Smooth muscle cell of bladder (primary cell): ENCODE measurements at places on chromosomes 3 and 15. TPM values are rescaled to one million over a fixed set of nuclear protein-coding genes. Genes with fewer than 3 reads are reported as not detected.

The CRBN gene
- total RNA-seq, result 47.4 and 58.1 TPM in 2 replicates

The B3GNT5 gene
- 1.00 and 2.0 TPM in 2 replicates for total RNA-seq

The SKOR1 gene
- total RNA-seq, result under 0.01 and 0.09 TPM in 2 replicates

The ZPLD1 gene
- 0.28 TPM in 2 replicates for total RNA-seq

The ANKUB1 gene
- not detected in 2 replicates for total RNA-seq

The PDE12 gene
- 7.4 and 14.1 TPM in 2 replicates for total RNA-seq

The GOLGA8H gene
- under 0.01 and 0.14 TPM in 2 replicates for total RNA-seq

The SMCO1 gene
- total RNA-seq, result not detected in 2 replicates

The TMEM40 gene
- total RNA-seq, result not detected in 2 replicates

The CIDEC gene
- 0.14 and 0.18 TPM in 2 replicates for total RNA-seq

The STOML1 gene
- total RNA-seq, result 11.1 and 12.5 TPM in 2 replicates

The TEX55 gene
- not detected in 2 replicates for total RNA-seq

The STRIT1 gene
- not detected in 2 replicates for total RNA-seq

The DUOX2 gene
- under 0.01 TPM in 1 of 2 replicates, not detected in the other for total RNA-seq

The CKMT1A gene
- total RNA-seq, result 0.18 TPM in 1 of 2 replicates, not detected in the other

The CRYGS gene
- 0.43 and 1.0 TPM in 2 replicates for total RNA-seq

The PLAAT1 gene
- 0.18 TPM in 1 of 2 replicates, not detected in the other for total RNA-seq

The GNB4 gene
- 51.2 and 52.0 TPM in 2 replicates for total RNA-seq

The FHIT gene
- 0.28 and 1.1 TPM in 2 replicates for total RNA-seq

The FBXO40 gene
- total RNA-seq, result not detected in 2 replicates

The HHATL gene
- not detected in 2 replicates for total RNA-seq

The ATP13A5 gene
- total RNA-seq, result not detected in 2 replicates

The HYKK gene
- 2.1 and 2.5 TPM in 2 replicates for total RNA-seq

The KCNMB2 gene
- not detected in 2 replicates for total RNA-seq

The ERC2 gene
- not detected in 2 replicates for total RNA-seq

The CHRNA7 gene
- 0.18 and 0.28 TPM in 2 replicates for total RNA-seq

The GOLGA8N gene
- 3.1 and 4.4 TPM in 2 replicates for total RNA-seq

The MESP1 gene
- total RNA-seq, result 0.09 and 0.28 TPM in 2 replicates

The NCEH1 gene
- total RNA-seq, result 6.3 and 9.2 TPM in 2 replicates

The P2RY14 gene
- 0.43 TPM in 1 of 2 replicates, not detected in the other for total RNA-seq

The RAB6B gene
- 0.14 and 0.37 TPM in 2 replicates for total RNA-seq

The GCSAM gene
- total RNA-seq, result not detected in 2 replicates

The MAP1A gene
- total RNA-seq, result 38.8 and 40.8 TPM in 2 replicates

The KCNMB3 gene
- total RNA-seq, result 0.71 and 1.1 TPM in 2 replicates

The AHSG gene
- not detected in 2 replicates for total RNA-seq

The GOLGA6B gene
- total RNA-seq, result 0.09 TPM in 1 of 2 replicates, not detected in the other

The LRRC57 gene
- total RNA-seq, result 8.4 and 9.0 TPM in 2 replicates

The FBLN2 gene
- 161 and 442 TPM in 2 replicates for total RNA-seq

The ACKR2 gene
- 0.09 and 0.28 TPM in 2 replicates for total RNA-seq

The ITPKA gene
- 0.92 and 1.4 TPM in 2 replicates for total RNA-seq
